ENCODE measurements at places on chromosomes 3 and 15.
A peak's percentile ranks its signal among the peaks of the same experiment; 100 is the strongest.

DNA sequence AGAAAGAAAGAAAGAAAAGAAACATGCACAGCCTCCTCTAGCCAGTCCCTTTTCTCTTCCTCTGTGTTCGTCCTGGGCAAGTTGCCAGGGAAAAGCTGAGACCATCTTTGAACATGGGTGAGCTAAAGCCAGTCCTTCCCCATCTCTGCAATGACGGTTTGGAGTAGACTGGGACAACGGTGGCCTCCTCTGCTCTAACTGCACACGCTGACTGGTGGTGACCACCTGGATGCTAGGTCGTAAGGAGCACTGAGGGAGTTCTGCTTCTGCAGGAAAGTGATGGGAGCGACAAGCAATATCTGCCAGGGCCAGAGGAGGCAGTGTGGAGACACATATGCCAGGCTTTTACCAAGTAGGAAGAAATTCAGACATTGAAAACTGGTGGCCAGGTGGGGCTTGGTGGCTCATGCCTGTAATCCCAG lies 111.7 kb downstream of the NUP210 start:
- peak; percentile 20 for DNase-seq

GRCh38 chr15:77107531-77108355 lies 36.8 kb upstream of the TSPAN3 start:
- DNase-seq, result peak; percentile 2

GRCh38 chr3:89521328-89521727 lies 413.9 kb downstream of the EPHA3 start:
- no peak for DNase-seq

DNA sequence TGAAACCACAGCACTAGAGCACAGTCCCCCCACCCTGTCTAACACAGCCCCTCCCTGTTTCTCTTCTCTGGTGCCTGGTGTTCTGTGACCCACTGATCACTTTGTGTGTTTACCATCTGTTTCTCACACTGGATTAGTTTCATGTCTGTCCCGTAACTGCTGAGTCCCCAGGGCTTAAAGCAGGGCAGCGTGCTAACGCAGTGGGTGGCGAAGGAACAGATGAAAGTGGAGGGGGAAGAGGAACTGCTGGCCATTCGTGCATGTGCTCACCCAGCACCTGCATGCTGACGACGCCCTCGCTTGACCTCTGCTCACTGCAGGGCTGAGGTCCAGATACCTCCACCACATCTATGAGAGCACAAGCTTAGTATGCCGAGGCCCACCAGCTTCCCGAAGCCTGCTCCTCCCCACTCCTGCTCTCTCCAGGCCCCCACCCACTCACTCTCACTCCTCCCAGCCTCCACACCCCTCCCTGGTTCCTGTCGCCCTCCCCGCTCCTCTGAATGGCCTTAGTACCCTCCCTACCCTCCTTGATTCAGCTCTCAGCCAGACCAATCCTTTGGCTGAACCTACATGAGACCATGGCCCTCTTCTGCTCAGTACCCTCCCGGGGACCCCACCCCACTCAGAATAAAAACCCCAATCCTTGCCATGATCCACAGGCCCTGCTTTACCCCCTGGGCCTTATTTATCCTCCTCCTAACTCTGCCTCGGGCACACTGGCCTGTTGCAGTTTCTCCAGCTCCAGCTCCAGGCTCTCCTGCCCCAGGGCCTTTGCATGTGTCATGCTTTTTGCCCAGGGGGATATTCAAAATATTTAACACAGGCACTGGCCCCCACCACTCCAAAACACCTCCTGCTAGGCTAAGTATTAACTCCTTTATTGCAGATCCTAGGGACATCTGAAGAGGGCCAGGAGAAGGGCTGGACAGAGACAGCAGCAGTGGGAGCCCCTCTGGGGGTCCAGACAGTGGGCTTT lies 15.1 kb upstream of the IQSEC1 start:
- no peak for DNase-seq

DNA sequence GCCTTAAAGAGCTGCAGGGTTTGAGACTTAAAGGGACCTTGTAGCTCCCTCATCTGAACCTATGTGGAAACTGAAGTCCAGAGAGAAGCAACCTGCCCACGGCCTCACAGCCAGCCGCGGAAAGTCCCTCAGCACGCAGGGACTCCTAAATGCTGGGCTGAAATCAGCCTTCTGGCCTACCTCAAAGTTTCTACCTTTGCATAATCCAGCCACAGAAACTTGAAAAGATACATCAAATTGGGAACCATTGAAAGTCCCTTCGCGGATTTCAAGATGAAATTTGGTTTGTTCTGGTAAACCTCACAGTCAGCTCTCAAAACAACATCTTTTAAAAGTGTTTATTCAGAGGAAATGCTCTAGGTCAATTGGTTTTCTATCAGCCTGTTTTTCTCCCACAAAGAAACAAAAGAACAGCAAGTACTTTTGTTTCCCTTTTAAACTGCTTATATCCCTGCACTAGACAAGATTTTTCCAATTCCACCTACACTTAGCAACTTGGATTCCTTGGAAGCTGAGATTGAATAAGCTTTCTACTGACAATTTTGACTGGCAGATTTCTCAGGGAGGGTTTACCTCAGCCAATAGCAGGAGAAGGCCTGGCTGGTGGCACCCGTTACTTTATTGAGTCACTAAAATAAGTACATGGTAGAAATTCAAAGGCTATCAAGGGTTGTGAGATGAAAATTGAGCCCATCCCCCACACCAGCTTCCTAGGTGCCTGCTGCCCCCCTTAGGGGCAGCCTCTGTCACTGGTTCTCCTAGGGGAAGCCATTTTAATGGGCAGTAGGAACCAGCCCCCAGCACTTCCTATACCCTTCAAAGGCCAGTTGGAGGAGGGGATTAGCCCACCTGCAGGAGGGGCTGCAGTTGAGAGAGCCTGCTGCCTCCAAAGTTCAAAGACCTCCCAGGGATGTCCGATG lies 171.2 kb downstream of the ADAMTS17 start:
- DNase-seq, result no peak

- no peak for DNase-seq
Observed at GRCh38 chr15:71386448-71387236, 271.4 kb downstream of the THSD4 start.

- DNase-seq, result no peak
Observed at GRCh38 chr3:72818905-72819304, 29.3 kb downstream of the SHQ1 start.

DNA sequence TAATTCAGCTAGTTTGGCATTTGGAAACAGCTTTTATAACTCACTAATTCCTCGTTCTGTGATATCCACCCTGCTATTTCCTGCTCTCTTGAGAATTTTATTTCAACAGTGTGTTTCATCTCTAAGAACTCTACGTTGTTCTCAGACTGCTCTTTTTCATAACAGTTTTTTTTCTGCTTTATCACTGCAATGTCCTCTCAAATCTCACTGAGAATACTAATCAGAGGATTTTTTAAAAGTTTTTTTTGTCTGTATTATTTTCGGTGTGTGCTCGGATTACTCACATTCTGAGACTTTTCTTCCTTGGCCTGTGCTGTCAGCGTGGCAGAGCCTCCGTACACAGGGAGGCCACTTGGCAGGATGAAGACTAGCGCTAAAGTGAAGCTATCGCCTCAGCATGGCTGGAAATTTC lies 59.4 kb upstream of the NEO1 start:
- DNase-seq, result no peak

GRCh38 chr3:24264748-24265158 lies 229.9 kb downstream of the THRB start:
- peak; percentile 4 for DNase-seq

GRCh38 chr3:149618151-149619123 lies 39.4 kb downstream of the WWTR1 start:
- no peak for DNase-seq

DNA sequence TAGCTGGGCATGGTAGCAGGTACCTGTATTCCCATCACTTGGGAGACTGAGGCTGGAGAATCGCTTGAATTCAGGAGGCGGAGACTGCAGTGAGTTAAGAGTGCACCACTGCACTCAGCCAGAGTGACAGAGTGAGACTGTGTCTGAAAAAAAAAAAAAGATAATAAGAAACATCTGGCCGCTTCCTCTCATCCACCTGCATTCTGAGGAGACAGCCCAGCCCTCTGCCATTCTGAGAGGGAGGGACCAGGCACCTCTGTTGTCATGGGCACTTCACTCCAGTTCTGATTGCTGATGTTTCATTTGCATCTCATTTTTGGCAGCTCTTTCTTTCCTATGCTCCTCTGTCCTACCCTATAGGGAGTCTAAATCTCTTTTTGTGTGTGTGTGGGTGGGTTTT lies 36.4 kb upstream of the GSK3B start:
- no peak for DNase-seq

DNA sequence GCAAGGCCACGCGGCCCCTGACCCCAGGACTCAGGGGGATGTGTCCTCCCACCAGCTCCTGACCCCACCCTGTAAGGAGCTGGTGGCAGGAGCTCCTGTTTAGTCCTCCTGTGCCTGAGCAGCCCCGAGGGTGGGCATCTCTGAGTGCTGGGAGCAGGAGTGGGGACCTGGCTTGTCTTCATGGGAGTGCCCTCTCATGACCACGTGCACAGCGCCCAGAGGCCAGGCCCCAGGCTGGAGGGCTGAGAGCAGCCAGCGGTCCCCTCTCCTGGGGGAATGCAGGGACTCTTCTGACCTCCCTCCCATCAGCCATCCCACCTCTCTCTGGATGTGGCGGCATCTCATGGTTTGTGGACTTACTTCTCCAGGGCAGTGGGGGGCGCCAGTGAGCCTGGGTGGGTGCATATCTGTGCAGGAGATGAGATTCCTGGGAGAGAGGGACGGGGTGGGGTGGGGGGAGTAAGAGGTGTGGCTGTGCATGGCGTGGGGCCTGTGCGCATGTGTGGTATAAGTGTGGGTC lies 205.6 kb downstream of the TBC1D2B start:
- DNase-seq, result no peak

DNA sequence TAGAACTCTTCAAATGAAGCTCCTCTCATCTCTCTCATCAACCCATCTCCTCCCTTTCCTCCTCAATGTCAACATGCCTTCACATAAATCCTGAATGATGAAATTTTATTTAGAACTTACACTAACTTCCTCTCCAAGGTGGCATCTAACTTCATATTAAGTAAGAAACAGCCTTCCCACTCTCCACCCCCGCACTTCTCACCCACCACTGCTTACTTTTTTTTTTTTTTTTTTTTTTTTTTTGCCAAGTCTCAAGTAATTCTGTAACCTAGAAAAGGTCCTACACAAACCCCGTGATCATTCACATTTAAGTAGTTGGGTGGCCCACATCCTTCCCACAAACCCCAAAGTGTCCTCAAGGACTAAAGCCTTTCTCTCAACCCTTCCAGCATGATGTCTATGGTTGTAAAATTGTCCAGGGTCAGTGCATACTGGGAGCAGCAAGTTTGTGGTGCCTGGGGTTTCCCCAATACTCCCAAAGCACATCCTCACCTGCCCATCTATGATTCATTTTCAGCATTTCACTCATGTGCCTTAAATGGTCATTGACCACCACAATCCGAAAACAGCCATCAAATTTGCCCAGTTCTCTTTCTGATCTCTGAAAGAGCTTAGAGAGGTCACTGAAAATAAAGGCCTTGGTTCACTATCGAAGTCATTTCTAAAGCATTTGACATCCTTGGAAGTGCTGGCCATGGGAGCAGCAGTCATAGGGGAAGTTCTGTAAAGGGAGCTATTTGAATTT lies 47.2 kb downstream of the CD86 start:
- no peak for DNase-seq

DNA sequence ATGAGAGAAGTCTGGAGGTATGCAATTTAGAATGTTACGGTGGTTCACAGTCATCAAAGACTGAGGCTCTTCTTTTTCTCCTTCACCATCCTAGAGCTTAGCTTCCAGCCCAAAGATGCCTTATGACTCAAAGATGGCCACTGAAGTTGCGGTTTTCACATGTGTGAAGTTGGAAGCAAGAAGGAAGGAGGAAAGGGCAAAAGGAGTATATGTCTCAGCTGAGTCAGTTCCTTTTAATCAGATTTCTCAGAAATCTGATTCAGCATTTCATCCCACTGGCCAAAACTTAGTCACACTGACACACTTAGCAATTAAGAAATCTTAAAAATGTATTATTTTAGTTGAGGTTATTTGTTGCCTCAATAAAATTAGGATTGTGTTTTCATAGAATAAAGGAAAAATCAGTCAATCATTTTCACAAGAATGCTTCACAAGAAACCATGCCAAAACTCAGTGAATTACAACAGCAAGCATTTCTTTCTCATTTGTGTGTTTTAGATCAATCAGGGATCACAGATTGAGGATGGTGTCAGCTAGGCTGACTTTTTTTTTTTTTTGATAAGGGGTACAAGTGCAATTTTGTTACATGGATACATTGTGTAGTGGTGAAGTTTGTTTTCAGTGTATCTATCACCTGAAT lies 211.1 kb upstream of the GADL1 start:
- DNase-seq, result no peak

DNA sequence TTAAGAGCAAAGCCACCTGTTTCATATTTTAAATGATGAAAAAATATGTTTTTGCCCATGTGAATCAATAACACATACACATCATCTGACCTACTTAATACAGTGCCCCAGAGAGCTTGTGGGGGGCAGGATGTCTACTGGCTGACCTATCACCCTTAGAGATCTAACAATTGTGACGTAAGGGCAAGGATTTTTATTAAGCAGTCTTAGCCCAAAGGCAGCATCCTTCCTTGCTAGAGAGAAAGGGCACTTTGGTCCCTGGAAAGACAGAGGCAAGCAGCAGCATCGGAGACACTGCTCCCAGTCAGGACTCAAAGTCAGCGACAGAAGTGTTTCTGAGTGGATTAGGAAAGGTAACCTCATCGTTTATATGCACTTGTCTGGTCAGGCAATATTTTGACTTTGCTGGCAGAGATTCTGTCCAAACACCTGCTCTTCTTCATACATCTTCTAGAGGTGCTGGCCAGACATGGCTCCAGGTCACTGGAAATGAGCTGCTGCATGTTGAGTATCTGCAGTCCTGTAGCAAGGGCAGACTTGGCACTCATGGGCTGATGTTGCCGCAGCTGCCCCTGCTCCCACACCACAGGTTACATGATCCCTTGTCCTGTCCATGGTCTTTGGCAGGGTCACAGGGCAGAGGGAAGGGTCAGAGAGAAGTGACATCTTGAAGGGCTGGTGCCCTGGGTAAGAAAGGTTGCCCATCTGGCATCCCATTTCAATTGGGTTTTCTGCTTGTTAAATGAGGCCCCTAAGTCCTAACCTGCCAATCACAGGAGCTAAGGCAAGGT lies 1.8 kb downstream of the CXCR6 start:
- no peak for DNase-seq
